ENCODE measurements at places on chromosomes 6 and 20. TPM values are rescaled to one million over a fixed set of nuclear protein-coding genes. Genes with fewer than 3 reads are reported as not detected.

Gene SLC22A16
- total RNA-seq, result not detected

Gene BTN1A1
- not detected for total RNA-seq

Gene TFEB
- total RNA-seq, result 18.1 TPM

Gene RALGAPB
- 40.6 TPM for total RNA-seq

Gene ZNF318
- total RNA-seq, result 22.9 TPM

Gene APOM
- total RNA-seq, result 3.0 TPM

Gene ADA
- 14.4 TPM for total RNA-seq

Gene OXT
- not detected for total RNA-seq

Gene SIRPB1
- 22.8 TPM for total RNA-seq

Gene GNRH2
- total RNA-seq, result 0.52 TPM

Gene PDE10A
- 0.10 TPM for total RNA-seq

Gene DYNLRB1
- 48.3 TPM for total RNA-seq

Gene GPLD1
- total RNA-seq, result 0.42 TPM

All from mononuclear cell (primary cell).